HCT116 (cell line): ENCODE measurements at places on chromosomes 2 and 18.

DNA sequence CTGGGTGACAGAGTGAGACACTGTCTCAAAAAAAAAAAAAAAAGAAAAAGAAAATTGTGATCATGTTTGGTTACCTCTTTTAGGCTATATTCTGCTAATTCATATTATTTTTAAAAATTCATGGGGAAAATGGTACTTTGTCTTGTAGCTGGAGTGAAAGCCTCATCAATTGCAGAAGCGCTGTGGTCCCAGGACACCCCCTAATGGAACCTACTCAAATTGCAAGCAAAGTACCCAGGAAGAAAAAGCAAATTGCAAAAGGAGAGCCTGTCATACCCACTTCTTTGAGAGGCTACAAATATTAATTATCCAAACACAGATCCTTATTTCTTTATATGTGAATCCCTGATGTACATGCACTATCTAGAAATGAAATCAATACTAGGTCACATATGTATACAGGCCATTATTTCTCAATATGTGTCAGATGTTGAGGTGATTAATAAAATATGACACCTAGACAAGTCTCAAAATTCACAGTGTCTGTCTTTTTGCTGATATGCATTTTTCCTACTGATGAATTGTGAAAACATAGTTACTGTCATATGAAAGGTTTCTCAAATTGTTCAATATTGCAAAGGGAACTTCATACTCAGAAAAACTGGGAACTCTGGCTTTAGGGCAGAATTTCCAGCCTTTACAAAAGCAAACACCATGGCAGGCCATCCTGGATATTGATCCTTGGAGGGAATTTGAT is 12.6 kb downstream of the CRACDL start:
- DNase-seq = no peak

- DNase-seq = no peak
Observed at GRCh38 chr18:5941890-5942289, 46.6 kb upstream of the TMEM200C start.

DNA sequence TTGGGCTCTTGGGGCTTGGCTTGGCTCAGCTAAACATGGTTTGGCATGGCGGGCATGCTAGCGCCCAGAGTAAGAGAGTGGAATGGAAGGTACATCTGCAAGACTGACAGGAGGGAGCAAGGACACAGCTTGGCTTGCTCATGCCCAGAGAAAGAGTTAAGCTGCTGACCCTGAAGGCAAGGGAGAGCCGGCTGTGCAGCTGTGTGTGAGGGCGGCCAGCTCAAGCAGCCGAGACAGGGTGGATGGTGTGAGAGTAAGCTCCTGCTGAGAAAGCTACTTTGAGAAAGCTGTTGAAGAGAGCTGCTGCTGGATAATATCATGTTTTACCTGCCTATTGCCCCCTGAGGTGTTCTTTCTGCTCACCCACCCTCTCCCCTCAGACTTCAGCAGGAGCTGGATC is 135.6 kb downstream of the CCBE1 start:
- no peak for DNase-seq

GRCh38 chr2:226354434-226354833 is 445.2 kb downstream of the IRS1 start:
- no peak for DNase-seq

DNA sequence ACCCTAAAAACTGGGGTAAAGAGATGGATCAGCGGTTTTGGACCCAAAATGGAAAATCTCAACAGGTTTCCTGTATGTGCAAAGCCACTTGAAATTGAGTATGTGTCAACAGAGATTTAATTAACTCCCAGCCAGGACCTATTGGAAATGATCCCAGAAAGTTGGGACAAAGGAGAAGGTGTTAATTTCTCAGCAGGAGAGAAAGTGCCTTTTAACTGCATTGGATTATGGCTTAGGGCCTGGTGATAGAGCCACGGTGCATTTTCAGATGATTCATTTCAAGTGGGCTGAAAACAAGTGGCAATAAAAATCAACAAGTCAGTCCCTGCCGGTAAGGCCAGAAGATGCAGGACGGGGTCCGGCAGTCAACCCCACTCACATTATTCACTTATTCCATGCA is 80.2 kb upstream of the BCL11A start:
- no peak for DNase-seq

DNA sequence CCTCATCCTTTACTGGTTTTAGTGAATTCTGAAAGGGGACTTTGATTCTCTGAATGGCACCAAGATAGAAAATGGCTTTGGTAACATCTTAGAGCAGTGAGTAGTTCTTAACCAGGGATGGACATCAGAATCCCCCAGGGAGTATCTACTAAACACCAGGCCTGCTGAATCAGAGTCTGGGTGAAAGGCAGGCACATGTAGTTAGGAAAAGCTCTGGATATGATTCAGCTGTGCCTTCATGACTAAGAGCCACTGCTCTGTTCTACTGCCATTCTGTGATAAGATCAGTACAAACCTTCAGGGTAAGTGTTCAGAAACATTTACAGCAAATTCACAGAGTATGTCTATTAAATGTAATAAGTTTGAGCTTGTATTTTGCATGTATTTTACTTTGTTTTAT is 46.2 kb upstream of the B3GNT2 start:
- DNase-seq = no peak
